ENCODE measurements at places on chromosomes 5 and 9.

DNA sequence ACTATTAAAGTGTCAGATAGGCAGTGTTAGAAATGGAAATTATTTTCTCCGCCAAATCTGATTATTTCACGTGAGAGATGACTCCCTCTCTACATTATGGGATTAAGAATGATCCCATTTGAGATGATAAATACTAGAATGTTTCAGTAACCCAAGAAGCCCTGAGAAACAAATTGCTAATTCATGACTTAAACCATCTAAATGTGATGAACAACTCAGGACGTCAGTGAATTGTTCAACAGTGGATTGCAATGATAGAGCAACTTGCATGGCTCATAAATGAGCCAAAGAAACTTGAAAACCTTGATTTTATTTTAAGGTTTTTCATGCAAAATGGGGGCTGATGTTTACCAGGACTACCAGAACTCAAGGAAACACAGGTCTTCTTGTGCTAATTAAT, 350.5 kb upstream of the WWC1 start:
- no peak for DNase-seq

GRCh38 chr5:142826741-142827492, 56.7 kb downstream of the ARHGAP26 start:
- DNase-seq, result no peak

GRCh38 chr9:83701769-83702168, 6.0 kb downstream of the UBQLN1 start:
- no peak for DNase-seq

DNA sequence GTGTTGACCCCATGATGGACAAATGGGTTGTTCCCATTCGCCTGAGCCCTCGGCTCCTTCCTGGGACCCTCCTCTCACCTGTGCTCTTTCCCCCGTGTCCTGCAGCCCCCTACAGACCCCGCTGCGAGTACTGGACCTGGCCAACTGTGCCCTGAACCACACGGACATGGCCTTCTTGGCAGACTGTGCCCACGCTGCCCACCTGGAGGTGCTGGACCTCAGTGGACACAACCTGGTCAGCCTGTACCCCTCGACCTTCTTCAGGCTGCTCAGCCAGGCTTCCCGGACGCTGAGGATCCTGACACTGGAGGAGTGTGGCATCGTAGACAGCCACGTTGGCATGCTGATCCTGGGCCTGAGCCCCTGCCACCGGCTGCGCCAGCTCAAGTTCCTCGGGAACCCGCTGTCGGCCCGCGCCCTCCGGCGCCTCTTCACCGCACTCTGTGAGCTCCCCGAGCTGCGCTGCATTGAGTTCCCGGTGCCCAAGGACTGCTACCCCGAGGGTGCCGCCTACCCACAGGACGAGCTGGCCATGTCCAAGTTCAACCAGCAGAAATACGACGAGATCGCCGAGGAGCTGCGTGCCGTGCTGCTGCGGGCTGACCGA, 3.4 kb downstream of the LRRC14B start:
- DNase-seq, result no peak

DNA sequence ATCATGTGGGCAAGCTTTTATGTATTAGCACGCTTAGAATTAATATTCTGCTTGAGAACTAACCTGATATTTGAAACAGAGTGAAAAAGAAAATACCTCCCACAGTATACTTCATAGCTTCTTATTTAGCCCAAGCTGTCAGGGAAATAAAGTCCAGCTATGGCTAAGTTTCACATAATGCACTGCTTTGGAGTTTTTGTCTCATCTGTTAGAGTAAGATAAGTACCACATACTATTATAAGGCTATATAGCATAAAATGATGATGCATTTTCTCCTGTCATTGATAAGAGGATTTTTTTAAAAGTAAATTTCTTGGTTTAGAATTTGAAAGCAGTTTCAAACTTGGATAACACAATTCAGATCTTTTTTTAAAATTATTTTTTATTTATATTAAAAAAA, 2.4 kb upstream of the ANKDD1B start:
- no peak for DNase-seq

Data from NCI-H2029 (cell line).